ENCODE measurements at places on chromosomes 2 and 18.

DNA sequence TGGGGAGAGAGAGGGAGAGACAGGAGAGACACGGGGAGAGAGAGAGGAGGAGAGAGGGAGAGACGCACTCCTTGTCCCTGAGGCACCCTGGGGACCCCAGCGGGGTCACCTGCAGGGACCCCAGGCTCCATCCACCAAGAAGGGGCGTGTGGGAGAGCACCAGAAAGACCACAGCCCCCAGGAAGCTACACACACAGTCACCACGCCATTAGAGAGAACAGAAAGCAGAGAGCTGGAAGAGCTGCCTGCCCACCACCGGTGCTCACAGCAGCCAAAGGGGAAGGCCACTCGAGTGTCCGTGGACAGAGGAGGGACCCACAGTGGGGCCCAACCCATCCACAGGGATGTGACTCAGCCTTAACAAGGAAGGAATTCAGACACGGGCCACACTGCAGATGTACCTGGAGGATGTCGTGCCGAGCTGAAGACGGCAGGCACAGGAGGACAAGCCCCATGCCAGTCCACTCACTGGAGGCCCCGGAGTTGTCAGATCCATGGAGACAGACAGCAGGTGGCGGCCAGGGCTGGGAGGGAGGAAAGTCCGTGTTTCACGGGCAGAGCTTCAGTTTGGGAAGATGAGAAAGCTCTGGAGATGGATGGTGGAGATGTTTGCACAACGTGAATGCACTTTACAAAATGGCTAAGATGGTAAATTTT lies 11.5 kb upstream of the NFATC1 start:
- DNase-seq = no peak

- DNase-seq = no peak
These were observed 85.9 kb downstream of the CBLN2 start for GRCh38 chr18:72458271-72458670.

DNA sequence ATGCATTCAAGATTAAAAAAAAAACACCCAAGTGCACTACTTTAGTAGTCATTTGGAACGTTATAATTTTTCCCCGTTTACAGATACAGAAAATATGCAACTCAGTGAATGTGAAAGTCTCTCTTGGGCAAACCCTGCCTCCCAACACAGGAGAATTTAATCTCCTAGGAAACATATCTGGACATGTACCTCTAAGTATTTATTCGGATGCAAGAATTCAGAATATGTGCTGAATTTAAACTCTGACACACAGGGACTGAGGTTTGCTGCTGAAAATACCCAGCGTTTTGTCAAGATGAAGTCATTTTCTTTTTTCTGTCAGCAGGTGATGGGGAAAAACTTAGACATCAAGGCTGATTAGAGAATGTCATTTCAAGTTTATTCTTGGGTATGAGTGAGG lies 105.4 kb downstream of the ACKR3 start:
- DNase-seq = no peak

- DNase-seq = no peak
These were observed 3.2 kb downstream of the GPBAR1 start for GRCh38 chr2:218263817-218264641.

DNA sequence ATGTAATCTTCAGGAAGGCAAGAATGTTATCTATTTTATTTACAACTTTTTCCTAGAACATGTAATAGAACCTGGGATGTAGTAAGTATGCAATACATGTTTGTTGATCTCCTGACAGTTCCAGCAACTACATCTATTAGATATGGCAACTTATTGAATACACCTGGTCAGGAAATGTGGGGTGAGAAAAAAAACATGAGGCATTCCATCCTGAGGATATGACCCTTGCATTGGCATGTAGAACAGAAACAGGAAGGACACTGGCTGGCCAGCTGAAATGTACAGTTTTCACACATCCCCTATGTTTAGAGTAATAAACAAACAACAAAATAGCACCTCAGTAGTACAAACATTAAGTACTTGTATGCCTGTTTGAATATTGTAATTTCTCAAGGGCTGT lies 272.6 kb upstream of the NT5C1B start:
- no peak for DNase-seq

- DNase-seq = no peak
These were observed 17.3 kb upstream of the RHOB start for GRCh38 chr2:20429528-20429927.

DNA sequence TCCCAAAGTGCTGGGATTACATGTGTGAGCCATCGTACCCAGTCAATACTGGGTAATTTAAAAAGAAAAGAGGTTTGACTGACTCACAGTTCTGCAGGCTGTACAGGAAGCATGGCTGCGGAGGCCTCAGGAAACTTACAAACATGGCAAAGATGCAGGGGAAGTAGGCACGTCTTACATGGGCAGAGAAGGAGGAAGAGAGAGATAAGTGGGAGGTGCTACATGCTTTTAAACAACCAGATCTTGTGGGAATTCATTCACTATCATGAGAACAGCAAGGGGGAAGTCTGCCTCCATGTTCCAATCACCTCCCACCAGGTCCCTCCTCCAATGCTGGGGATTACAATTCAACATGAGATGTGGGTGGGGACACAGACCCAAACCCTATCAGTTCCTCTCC lies 192.5 kb downstream of the ATAD2B start:
- no peak for DNase-seq

GRCh38 chr2:112784199-112785189 lies at the start of gene IL1A:
Gene IL1A, minus strand, starts transcription at chr2:112784493. Its CDS starts 723 bp downstream, at chr2:112783770.
- DNase-seq = no peak

DNA sequence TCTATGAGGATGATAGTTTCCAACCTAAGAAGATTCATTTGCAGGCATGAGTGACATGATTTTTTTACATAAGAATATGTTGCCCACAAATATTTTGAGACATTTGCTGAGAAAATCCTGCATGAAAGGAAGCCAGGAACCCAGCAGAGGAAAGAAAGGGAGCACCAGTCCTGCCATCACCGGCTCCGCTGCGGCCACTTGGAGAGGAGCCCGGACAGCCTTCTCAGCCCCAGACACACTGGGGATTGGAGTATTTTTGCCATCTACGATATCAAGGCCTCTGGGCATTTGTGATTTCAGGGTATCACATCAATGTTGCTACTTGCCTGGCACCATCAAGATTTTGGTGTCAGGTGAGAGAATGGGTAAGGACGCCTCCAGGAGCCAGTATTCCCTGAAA lies 228.3 kb downstream of the PTGR3 start:
- no peak for DNase-seq

GRCh38 chr2:23203383-23203782 lies 181.6 kb upstream of the KLHL29 start:
- no peak for DNase-seq

- DNase-seq = no peak
These were observed 211.2 kb downstream of the NAPG start for GRCh38 chr18:10736984-10737383.

GRCh38 chr2:76270096-76270710 lies 559.5 kb upstream of the GCFC2 start:
- DNase-seq = no peak

- DNase-seq = no peak
These were observed 213.8 kb downstream of the HRH4 start for GRCh38 chr18:24674200-24674599.

DNA sequence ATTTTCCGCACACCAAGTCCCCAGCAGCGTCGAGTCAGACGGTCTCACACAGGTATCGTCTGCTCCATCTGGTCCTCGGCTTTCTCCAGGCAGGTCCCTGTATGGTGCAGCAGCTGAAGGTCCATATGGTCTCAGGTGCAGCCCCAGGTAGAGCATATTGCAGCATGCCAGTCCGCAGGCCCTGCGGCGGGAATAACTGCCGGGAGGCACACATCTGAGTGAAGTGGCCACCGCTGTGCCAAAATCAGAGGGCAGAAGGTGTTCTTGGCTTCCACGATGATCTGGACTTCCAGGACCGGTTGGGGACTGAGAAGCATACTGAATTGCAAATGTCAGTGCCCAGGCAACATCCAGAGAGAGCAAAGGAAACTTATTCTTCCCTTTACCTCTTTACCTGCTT lies 320.3 kb downstream of the RNF144A start:
- no peak for DNase-seq

- no peak for DNase-seq
These were observed 20.3 kb upstream of the KCNF1 start for GRCh38 chr2:10891390-10891789.

- no peak for DNase-seq
These were observed 38.8 kb downstream of the AOX1 start for GRCh38 chr2:200624658-200625057.

GRCh38 chr2:238162846-238163441 lies 4.2 kb downstream of the ERFE start:
- DNase-seq = no peak

Measured in stimulated activated CD4-positive, alpha-beta T cell treated with anti-CD3 and anti-CD28 coated beads, TNF-alpha, amount 100 ng/mL, for 1 hour (primary cell).